Neuronal stem cell (in vitro differentiated cells): ENCODE measurements at places on chromosomes 16 and 17.
A peak's percentile ranks its signal among the peaks of the same experiment; 100 is the strongest.

GRCh38 chr16:67441907-67442306 is 11.0 kb downstream of the HSD11B2 start:
- no peak for DNase-seq

DNA sequence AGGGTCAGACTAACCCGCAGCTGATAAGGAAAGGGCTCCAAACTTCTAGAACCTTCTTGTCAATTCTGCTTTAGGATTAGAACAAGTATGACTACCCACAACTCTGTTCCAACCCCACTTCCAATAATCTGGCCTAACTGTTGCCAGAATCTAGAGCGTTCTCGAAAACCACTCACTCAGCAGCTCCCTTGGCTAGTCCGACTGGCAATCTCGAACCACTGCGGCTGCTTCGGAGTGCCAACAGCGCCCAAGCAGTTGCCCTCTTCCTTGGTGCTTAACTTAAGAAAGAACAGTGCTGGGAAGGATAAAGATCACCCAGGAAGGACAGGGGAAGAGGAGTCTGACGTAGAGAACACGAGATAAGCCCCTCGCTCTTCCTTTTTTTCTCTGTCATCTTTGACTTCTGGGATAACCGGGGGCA is 818 bp downstream of the DNAJC7 start:
- DNase-seq: no peak

DNA sequence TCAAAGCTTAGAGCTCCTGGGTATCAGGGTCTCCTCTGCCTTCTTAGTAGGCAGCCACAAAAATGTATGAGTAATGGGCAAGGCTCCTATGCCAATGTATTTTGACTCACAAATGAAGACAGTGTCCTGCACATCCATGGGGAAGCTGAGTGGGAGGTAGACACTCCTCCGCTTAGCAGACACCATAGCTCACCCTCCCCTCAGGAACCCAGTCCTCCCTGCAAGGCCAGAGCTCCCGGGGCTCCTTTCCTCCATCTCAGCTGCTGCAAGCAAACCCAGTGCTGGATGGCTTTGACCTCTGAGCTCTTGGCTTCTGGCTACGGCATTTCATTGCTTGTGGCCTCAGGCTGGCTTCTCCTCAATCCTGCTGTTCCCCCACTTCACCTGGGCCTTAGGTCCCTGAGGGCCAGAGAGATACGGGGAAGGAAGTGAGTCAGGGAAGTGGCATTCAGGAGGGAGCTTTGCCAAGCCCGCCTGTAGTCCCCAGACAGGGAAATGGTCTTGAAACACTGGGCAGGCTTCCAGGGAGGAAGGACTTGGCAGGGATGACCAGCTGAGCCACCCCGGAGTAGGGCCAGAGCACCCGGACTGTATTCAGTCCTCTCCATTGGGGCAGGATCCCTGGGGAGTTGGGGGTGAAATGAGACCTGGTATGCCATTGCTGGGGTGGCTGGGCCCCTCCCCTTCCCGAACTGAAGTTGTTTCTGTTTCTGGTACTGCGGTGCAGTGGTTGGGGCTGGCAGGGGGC is 4.5 kb downstream of the ABCC3 start:
- DNase-seq: no peak

GRCh38 chr16:82072313-82072712 is 37.3 kb downstream of the HSD17B2 start:
- DNase-seq: no peak

GRCh38 chr17:9956474-9957131 is 51.5 kb upstream of the RCVRN start:
- no peak for DNase-seq

- no peak for DNase-seq
These were observed 35.4 kb downstream of the KCNJ16 start for GRCh38 chr17:70110443-70110880.

DNA sequence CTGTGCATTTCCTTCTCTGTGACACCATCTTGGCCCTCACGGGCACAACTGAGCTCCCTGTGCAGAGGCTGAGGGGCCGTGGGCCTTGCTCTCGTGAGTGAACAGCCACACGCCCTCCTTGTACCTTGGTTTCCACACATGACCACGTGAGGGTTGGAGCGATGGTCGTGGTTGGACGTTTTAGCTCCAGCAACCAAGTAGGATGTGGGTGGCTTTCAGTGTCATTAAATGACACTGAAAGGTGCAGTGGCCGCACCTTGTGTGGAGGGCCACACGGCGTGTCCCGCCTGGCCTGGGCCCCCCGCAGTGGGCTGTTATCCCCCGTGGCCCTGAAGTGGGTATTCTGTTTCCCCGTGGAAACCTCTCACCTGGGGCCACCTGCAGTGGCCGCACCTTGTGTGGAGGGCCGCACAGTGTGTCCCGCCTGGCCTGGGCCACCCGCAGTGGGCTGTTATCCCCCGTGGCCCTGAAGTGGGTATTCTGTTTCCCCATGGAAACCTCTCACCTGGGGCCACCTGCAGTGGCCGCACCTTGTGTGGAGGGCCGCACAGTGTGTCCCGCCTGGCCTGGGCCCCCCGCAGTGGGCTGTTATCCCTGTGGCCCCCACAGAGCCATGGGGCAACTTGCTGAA is 28.2 kb downstream of the ACSF3 start:
- no peak for DNase-seq

GRCh38 chr16:6571044-6571443 is 761.6 kb upstream of the RBFOX1 start:
- no peak for DNase-seq

- no peak for DNase-seq
These were observed 41.2 kb downstream of the TMC5 start for GRCh38 chr16:19458722-19459379.

GRCh38 chr17:81950501-81950900 is 3.5 kb upstream of the MYADML2 start:
- no peak for DNase-seq

DNA sequence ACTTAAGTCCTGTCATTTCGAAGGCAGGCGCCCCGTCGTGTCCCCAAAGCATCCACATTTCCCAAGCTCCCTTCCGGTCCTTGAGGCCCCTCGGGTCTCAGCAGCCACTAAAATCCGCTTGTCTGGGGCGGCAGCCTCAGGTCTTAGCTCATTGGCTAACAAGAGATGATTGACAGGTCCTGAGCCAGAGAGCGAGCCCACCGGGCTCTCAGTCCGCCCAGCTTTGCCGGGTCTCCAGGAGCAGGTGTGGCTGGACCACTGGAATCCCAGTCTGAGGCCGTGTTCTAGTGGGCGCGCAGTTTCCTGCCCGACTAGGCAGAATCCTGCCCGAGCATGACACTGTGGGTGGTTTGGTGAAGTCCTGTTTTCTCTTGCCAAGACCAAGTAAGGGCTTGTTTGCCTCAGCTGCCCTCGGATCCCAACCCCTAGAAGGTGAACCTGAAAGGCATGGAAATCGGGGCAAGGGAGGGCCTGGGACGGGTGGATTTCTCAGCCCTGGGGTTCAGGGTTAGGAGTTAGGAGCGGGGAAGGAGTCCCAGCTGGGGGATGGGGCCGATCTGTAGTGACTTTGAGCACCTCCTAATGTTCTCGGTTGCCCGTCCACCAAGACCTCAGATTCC is 42.8 kb downstream of the MRC2 start:
- DNase-seq: no peak

- no peak for DNase-seq
These were observed 10.9 kb downstream of the COG4 start for GRCh38 chr16:70512456-70512855.

DNA sequence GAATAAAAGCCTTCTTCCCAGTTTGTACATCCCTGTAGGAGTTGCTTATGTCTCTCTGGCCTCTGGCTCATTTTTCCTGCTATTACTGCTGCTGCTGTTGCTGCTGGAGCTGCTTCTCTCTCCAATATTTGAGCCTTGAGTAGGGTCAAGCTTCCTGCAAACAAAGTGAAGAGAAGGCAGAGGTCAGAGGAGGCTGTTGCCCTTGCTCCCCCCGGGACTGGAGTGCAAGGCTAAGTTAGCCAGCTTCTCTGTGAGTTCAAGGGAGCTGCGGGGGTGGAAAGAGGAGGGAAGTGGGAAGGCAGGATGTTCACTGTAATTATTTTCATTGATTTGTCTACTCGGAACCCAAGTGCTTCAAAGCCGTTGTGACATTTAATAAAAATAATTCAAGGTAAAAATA is 77.0 kb upstream of the TMEM132E start:
- no peak for DNase-seq

- DNase-seq: no peak
These were observed 36.2 kb upstream of the RCVRN start for GRCh38 chr17:9941305-9941704.

DNA sequence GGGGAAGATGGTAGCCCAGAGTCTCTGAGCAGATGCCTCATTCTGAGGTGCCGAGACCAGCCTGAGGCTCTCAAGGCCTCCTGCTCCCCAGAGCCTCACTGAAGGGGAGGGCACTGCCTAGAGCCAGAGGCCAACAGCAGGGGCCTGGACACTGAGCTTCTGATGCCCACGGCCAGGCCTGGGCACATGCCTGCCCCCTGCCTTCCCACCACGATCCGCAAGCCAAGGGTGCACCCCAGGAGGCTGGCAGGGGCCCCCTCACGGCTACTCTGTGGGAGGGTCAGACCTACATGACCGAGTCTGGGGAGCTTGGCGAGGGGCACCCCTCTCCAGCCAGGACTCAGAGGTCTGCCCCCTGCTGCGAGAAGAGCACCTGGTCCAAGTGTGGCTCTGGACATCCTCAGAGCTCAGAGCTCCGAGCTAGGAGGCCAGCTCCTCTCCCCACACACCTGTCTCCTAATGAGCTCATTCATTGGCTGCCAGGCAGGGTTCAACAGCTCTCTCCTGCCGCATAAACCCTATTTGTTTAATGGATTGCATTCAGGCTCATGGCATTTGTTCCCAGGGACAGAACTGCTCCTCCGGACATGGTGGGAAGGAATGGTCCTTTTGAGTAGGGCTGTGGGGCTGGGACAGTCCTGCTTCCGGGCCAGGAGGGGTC is 13.9 kb downstream of the OTOP3 start:
- DNase-seq: no peak

GRCh38 chr16:63563819-63564505 is 1527.7 kb upstream of the CDH8 start:
- DNase-seq: no peak

DNA sequence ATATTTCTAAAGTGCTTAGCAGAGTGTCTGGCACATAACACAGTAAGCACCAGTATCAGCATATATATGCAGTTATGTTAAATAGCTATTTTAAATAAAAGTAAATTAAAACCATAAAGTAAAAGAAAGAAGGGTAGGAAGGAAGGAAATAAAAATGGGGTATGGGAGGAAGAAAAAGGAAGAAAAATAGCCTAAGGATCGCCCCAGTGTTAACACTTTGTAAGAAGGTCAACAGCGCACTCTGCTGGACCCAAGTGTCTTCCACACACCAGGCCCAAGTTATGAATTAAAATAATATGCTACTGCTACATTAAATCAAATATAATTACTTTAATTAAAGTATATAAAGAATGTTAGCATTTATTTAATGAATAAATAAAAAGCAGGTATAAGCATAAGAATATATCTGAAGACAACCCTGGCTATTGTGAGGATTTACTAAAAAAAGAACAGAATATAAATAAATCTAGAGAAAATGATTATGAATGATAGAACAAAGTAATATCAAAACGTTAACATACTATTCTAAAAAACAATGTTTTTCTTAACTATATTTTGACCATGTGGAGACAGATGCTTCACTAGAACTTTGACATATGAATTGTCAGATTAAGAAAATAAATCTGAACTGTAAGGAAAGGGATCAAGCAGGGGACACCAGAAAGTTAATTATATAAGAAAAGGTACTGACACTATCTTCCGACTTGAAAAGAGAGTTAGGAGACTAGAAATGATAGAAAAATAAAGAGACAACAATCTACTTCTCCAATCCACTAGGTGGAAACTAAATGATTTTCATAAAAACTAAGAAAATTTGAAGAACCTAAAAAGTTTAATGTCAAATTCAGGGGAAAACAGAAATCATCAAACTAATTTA is 25.9 kb downstream of the BRIP1 start:
- DNase-seq: peak; percentile 27

- DNase-seq: no peak
These were observed 376.5 kb downstream of the CDH11 start for GRCh38 chr16:64745258-64745930.

DNA sequence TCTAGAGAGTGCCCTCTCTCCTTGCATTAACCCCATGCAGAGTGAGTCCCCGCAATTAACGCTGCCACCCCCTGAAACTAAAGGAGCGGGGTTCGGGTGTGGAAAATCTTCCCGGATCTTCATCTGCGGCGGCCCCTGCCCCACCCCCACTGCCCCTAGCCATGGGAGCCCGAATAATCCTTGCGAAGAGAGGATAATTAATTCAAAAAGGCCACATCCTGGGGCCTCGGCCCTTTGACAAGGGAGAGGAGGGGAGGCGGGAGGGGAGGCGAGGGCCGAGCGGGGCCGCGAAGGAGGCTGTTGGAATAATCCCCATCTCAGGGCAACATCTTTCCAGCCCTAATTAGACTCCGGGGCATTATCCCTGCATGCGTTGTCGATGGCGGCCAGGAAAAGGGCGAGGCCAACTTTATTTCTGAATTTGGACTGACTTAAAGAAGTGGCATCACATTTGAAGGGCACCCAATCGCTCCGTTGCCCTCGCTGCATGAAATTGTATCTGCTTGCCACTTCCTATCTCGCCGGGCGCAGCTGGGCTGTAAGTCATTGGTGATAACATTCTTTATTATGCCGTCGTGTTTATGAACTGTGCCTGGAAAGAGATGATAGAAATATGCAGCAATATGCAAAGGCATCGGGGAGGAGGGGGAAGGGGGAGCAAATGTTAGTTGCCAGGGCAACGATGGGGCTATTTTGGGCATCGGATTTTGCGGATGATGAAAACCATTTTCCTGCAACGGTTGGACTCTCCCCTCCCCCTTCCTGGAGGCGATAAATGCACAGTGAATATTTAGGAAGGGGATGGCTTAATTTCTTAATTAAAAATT is 387.1 kb upstream of the TNRC6C start:
- DNase-seq: peak; percentile 56

- DNase-seq: no peak
These were observed 37.0 kb upstream of the PEMT start for GRCh38 chr17:17628388-17629008.

DNA sequence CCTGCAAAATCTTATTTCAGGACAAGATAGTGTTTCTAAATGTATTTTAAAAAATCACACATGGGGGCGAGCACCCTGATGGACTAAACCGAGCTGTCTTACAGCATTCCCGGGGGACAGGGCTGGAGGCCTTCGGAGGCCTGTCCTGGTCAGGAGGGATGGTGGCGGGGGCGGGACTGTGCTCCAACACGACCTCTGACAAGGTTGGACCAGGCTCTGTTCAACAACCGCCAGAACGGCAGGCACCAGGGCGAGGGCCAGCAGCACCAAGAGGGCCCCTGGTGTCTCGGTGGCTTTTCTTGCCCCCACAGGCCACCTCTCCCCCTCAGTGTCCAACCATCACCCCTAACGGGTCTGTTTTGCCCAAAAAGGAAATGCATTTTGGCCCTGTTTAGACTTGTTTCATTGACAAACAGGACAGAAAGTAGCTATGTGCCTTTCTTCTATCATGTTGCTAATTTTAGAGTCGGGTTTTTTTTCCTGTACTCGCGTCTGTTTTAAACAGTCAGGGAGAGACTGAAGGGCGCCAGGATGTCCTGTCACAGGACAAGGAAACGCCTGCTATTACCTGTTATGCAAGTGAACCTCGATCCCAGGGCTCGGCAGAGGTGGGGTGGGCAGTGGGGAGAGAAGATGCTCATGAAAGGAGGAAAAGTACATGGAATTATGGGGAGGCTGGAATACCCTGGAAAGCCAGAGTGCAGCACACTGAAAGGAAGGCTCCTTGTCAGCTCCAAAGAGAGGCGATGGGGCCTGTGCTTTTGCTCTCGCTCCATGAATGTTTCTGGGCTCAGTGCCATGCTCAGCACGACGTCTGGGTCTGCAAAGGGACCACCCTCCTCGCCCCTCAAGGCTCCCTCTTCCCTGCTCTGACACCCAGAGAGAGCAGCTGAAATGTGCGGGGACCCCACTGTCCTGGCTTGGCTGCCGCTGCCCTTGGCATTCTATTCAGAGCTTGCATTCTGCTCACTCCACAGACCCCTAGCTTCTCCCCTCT is 11.9 kb downstream of the TMEM204 start:
- DNase-seq: no peak
